ENCODE measurements at places on chromosomes 2 and 18.

DNA sequence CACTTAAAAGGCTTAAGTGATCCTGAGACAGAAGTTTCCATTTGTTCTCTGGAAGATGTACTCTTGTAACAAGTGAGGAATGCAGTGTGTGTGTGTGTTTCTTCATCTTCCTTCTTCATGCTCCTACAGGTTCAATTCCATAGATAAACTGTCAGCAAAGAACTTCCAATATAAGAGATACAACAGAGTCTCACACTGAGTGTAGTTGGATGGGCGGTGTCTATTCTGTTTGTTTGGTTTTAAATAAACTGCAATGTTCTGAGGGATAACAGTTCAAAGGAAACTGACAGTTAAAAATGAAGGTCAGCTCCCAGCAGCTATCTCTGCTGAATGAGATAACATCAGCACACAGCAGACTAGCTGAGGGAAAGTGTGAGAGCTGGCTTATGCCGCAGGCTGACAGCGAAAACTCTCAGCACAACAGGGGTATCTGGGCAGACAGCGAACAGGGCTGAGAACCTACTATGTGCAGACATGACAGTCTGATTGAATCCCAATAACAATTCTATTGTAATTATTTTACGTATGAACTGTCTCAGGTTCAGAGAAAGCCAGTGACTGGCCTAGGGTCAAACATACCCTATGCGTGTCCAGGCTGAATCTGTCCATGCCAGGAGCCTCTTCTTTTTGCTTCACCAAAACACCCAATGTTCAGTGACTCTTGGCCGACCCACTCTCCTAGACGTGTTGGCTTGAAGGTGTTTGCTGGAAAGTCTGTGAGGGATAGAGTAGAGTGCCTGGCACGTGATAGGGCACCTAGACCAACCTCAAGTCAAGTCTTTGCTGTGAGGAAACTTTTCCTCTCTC, 201.9 kb upstream of the TRIB2 start:
- DNase-seq, result no peak

DNA sequence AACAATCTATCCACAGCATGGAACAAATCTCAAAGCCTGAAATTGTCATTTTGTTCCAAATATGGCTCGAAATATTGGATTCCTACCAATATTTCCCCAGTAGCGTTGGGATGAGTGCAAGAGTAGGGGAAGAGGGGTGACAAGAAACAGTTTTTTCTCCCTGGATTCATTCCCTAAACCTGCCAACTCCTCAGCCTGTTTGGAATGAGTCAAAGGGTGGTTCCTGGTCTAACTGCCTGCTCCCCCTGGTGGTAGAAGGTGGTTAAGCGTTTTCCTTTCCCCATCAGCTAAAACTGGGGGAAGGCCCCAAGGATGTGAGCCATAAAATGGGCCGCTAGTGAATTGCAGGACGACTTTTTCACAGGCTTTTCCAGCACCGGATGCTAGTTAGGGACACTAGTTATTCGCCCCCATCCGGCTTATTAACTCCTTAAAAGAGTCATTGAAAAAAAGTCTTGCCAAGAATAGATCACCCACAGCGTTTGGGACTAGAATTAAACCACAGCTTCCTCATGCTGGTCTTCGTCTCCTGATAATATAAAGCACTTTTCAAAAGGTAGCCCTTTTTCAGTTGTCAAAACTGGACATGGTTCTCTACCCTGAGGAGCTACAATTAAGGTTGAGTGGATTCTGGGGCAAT, 72.5 kb downstream of the DHRS9 start:
- DNase-seq, result peak; percentile 26

DNA sequence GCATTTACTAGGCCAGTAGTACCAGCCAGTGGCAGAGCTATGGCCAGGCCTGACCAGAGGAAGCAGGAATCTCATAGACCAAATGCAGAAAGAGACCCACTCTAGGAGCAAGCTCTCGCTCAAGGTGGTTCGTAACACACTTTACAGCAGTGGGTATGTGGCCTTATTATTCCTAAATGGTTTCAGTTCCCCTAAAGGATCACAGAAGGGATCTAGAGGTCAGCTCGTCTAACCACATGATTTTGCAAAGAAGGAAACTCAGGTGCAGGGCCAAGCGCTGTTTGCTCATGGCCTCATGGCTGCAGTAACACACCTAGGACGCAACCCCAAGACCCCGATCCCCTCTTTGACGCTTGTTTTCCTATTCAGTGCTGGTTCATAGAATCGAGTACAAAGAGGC, 65.5 kb upstream of the ATG16L1 start:
- no peak for DNase-seq

GRCh38 chr2:9796056-9797010, 46.9 kb upstream of the TAF1B start:
- DNase-seq, result no peak

DNA sequence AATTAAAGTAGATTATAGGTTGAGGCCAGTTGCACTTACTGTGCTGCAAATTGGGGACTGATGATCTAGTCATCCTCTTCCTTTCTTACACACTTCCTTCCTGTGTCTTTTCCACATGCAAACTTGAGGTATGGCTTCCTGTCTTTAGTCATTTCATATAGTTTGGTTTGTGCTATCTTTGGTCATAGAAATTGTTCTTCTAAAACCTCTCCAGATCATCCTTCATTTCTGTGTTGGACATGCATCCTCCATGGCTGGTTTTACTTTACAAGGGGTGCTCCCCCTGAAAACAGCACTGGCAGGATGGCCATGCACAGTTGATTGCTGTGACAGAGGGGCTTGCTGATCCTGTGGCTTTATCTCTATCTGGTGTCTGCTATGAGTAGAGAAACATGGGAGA, 36.5 kb downstream of the MGAT5 start:
- DNase-seq, result no peak

DNA sequence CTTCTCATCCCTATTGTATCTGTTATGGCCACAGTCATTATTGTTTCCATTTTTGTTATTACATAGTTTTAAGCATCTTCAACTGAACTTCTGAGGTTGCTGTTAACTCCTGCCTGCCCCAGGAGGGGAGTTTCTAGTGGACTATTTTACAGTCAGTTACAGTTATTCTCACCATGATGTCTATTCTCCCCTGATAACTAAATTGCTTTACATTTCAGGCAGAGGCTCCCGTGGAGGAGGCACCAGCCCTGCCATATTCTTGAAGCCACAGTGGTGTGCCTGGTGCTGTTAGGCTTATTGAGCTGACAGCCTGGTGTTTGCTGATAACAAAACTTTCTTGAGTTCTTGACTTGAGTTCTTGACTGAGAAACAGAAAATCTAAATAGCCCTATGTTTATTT, 256.4 kb downstream of the TFCP2L1 start:
- no peak for DNase-seq

- DNase-seq, result no peak
Observed at GRCh38 chr18:48493434-48494230, 45.2 kb upstream of the CTIF start.

- no peak for DNase-seq
Observed at GRCh38 chr2:224722770-224723169, 6.6 kb upstream of the CCDC195 start.

GRCh38 chr2:137992039-137992646, 27.9 kb downstream of the HNMT start:
- no peak for DNase-seq

- no peak for DNase-seq
Observed at GRCh38 chr2:110732422-110733413, at the start of gene ACOXL. ACOXL (plus strand) TSS chr2:110732573; CDS start chr2:110768390, 35,817 bp downstream.

- no peak for DNase-seq
Observed at GRCh38 chr2:237932731-237933131, 34.1 kb upstream of the UBE2F start.

- DNase-seq, result no peak
Observed at GRCh38 chr2:205754285-205754923, 72.1 kb downstream of the NRP2 start.

DNA sequence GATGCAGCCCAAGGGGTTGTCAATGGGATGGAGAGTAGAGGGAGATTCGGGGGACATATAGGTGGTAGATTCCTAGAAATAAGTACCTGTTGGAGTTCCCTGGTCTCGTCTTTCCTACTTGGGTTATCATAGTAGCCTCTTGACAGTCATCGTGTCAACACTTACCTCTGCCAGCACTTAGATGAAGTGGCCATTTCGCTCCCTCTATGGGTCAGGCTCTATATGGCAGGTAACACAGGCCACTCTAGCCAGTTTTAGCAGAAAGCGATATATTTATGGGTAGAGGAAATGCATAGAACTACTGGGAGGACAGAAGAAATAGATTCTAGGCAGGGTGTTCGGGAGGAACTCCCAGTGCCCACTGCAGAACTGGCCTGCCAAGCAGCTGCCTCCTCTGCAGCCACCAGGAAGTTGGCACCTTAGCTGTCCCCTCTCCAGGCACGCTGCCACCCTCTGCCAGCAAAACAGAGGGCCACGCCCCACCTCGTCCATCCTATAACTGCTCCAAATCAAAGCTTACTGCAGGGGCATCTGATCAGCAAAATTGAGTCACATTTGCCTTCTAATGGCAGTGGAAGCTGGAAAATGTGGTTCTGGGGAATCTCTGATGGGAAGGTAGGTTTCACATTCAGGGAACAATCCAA, 181.3 kb downstream of the INSIG2 start:
- DNase-seq, result no peak

- no peak for DNase-seq
Observed at GRCh38 chr18:10530852-10531251, 5.0 kb downstream of the NAPG start.

- no peak for DNase-seq
Observed at GRCh38 chr2:8965216-8965969, 38.1 kb downstream of the MBOAT2 start.

Measured in stimulated activated CD8-positive, alpha-beta memory T cell treated with anti-CD3 and anti-CD28 coated beads, Interleukin-7, amount 100 ng/mL, for 24 hours (primary cell).